ENCODE measurements at places on chromosomes 6 and 20.

DNA sequence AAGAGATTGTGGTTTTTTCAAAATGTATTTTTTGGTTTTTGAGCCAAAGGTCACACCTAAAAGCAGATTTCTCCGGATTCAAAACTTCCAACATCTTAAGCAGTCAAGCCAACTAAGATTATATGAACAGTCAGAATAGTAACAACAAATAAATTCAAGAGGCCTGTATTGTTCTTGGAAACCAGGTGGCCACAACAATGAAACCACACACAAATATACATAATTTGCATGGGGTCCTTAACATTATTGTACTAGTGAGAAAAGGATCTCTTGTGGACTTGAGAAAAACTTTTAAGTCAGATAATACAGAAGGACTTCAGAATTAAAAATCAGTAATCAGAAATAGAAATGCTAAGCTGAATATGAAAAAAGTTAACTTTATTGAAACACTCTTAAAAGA lies 40.6 kb downstream of the NOL7 start:
- DNase-seq: no peak

- no peak for DNase-seq
Measured at GRCh38 chr6:109671733-109672132, 19.3 kb downstream of the AK9 start.

DNA sequence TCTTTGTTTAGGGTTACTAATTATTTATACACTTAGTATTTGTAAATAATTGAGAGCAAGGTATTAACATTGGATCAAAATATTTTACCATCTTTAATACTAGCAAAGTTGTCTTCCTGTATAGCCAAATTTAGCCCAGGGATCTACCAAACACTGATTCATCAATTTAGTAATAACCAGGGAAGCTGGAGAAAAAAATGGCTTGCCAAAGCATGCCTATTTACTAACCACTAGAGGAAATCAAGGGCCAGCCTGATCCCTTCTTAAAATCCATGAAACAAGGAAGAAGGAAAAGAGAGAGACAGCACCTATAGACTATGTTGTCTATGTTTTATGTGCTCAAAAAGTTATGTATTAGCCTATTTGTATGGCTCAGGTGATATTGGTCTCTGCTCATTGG lies 450.3 kb upstream of the GJE1 start:
- no peak for DNase-seq

- DNase-seq: no peak
Measured at GRCh38 chr6:50116797-50117542, 67.2 kb upstream of the DEFB112 start.

DNA sequence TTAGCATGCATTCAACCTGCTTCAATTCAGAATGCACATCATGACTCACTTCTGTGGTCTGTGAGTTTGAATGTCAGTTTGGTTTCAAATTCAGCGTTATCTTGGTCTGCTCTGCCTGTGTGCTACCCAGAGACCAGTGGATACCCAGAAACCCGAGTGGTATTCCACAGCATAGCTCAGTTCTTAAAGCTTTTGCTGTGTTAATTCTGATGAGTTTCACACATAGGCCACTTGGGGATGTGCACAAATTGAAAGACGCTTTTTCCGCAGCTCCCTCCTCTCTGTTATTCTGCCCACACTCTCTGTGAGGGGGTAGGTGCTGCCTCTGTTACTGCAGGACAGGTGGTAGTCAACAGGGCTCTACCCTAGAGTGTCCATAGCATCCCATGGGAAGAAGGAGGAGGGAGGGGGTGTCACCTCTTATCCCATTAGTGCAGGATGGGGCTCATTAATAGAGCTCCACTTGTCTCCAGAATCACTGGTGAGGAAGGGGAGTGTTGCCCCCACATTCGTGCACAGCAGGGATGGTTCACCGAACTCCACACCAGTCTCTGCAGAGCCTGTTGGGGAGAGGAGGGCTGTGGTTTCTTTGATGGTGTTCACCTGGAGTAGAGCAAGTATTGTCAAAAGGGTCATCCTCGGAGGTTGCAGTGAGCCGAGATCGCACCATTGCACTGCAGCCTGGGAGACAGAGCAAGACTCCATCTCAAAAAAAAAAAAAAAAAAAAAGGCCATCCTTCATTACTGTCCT lies 29.2 kb upstream of the SDCBP2 start:
- DNase-seq: no peak

All from immature natural killer cell (primary cell).